Calu3 (cell line): ENCODE measurements at places on chromosomes 6 and 20. TPM values are rescaled to one million over a fixed set of nuclear protein-coding genes. Genes with fewer than 3 reads are reported as not detected.

BPIFB4 gene
- total RNA-seq = not detected in 2 replicates

- no peak overlapping the region for H3K4me3 ChIP-seq
- no peak overlapping the region for H3K27ac ChIP-seq
- DNase-seq = peak; percentile 66
- no peaks in the 10 kb centered on the region for H3K36me3 ChIP-seq
- H3K4me1 ChIP-seq = peaks cover 26% of the 10 kb centered on the region
Measured at GRCh38 chr6:23659125-23659524, 466.9 kb upstream of the NRSN1 start.

GRCh38 chr6:108807928-108808327 is 40.3 kb upstream of the ARMC2 start:
- DNase-seq = no peak
- H3K27ac ChIP-seq = no peak overlapping the region
- no peak overlapping the region for H3K4me3 ChIP-seq
- no peaks in the 10 kb centered on the region for H3K27me3 ChIP-seq
- H3K36me3 ChIP-seq = no peaks in the 10 kb centered on the region

GRCh38 chr6:116371120-116371917 is 572 bp downstream of the DSE start:
- peak; percentile 69 for DNase-seq
- H3K4me1 ChIP-seq = peaks cover 21% of the 10 kb centered on the region
- H3K4me3 ChIP-seq = peak overlapping the region; percentile 84
- H3K27me3 ChIP-seq = no peaks in the 10 kb centered on the region
- peak overlapping the region; percentile 42 for H3K27ac ChIP-seq

GRCh38 chr6:135423649-135424128 is 73.9 kb downstream of the AHI1 start:
- H3K4me1 ChIP-seq = no peaks in the 10 kb centered on the region
- H3K27me3 ChIP-seq = no peaks in the 10 kb centered on the region
- DNase-seq = peak; percentile 2
